Renal cortex interstitium (tissue), 15 donors: ENCODE measurements at places on chromosomes 16 and 17. TPM values are rescaled to one million over a fixed set of nuclear protein-coding genes. Genes with fewer than 3 reads are reported as not detected.

Gene CCDC40
- polyA plus RNA-seq: 21.6 TPM

Gene SSH2
- polyA plus RNA-seq: 16.5 TPM

Gene MOSMO
- 17.7 TPM for polyA plus RNA-seq

Gene TMIGD1
- 0.59 TPM for polyA plus RNA-seq

Gene EFNB3
- 21.5 TPM for polyA plus RNA-seq

Gene NOD2
- 0.37 TPM for polyA plus RNA-seq

Gene ATP2C2
- 0.52 TPM for polyA plus RNA-seq

Gene TMC8
- polyA plus RNA-seq: 1.1 TPM

Gene TPSD1
- polyA plus RNA-seq: not detected

Gene TBCD
- polyA plus RNA-seq: 91.6 TPM

Gene HOXB3
- 258 TPM for polyA plus RNA-seq

Gene TTLL6
- 0.54 TPM for polyA plus RNA-seq

Gene GINS2
- polyA plus RNA-seq: 20.0 TPM

Gene PKMYT1
- polyA plus RNA-seq: 22.4 TPM

DNA sequence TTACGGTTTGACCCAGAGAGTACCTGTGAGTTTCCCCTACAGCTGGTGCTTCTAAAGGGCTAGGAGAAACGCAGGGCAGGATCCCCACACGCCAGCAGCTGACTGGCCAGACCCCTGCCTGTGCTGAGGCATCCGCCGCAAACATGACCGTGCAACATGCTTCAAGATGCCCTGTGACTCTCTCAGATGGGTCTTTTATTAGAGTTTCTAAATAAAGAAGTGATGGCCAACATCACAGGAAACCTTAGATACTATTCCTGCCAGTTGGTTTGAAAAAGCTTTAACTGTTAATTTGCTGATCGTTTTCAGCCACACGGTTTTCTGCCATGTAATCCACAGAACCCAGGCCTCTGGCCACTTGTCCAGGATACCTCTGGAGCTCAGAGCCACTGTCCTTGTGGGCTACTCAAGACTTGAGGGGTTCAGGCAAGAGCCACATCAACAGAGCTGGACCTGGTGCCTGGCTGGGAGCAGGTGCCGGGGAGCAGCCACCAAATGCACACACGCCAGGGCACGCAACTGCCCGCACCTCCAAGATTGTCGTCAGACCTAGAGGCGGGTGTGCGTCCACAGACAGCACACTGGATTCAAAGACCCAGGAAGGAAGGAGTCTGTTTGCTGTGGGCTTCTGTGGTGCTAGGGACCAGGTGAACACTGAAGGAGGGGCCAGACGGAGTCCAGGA lies 118.4 kb downstream of the ZNF778 start:
- DNase-seq: no peak

GRCh38 chr17:43640491-43641252 lies 21.1 kb downstream of the MEOX1 start:
- DNase-seq: no peak

DNA sequence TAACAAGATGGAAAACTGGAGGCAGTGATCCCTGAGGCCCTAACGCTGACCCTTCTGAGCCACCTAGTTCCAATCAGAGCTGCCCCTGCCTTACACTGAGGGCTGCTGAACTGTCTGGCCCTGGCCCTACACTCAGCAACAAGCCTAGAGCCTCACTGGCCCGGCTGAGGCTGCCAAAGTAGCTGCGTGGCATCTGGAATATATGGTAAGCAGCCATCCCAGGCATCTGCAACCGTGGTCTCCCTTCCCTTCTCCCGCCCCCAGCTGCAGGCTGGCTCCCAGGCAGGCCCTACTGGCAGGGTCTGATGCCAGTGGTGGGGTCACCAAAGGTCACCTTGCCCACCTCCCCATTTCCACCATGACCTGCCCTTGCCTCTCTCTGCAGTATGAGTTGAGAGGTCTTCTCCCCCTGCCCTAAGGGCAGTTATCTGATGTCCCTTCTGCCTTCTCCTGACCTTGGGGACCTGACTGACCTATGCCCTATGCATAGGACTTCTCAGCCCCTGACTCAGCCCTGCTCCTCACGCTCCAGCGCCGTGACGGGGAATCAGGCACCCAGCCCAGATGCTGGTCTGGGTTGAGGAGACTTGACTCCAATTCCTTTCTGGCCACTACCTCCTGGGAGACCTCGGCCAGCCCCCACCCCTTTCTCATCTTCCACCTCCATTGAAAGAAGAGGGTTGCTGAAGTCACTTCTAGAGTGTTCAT lies 45.3 kb downstream of the CPNE2 start:
- DNase-seq: no peak

GRCh38 chr16:1332618-1333148 lies 762 bp upstream of the BAIAP3 start:
- DNase-seq: no peak

DNA sequence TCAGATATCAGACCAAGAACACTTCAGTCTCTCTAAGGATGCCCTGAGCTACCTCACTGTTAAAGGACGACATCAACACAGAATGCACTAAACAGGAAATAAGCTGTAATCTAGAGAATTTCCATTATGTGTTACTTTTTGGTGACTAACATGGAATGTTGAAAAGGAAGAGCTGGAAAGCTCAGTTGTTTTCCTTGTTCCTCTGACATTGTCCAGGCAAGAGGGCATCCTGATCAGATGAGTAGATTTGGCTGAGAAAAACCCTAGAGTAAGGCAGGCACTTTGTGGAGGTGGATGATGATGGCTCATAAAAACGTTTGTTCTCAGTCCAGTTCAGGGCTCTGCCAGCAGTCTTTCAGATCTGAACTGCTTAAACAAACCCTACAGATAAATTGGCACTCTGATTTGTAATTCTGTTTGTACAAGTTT lies 34.0 kb downstream of the DGKE start:
- DNase-seq: no peak

- no peak for DNase-seq
Measured at GRCh38 chr16:21277045-21277926, 804 bp downstream of the CRYM start.

- DNase-seq: no peak
Measured at GRCh38 chr16:81632392-81633146, 146.5 kb upstream of the PLCG2 start.

DNA sequence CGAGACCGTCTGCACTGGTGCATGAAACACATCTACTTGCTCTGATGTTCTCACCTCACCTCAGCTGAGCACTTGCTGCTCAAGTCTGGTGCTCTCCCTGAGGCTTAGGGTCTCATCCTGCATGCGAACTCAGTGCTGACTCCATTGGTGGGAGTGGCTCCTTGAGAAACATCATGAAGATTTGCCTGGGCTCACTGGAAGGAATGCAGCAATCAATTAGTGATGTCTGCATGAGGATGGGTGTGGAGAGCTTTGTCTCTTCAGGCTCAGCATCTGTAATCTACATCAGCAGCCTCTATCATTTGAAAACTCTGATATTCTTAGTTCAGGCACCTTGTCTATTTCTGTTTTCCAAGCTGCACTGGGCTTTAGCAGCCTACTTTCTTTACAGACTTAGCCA lies 204.4 kb downstream of the IRF8 start:
- DNase-seq: no peak

GRCh38 chr16:48234630-48235029 lies 9.5 kb upstream of the LONP2 start:
- no peak for DNase-seq

DNA sequence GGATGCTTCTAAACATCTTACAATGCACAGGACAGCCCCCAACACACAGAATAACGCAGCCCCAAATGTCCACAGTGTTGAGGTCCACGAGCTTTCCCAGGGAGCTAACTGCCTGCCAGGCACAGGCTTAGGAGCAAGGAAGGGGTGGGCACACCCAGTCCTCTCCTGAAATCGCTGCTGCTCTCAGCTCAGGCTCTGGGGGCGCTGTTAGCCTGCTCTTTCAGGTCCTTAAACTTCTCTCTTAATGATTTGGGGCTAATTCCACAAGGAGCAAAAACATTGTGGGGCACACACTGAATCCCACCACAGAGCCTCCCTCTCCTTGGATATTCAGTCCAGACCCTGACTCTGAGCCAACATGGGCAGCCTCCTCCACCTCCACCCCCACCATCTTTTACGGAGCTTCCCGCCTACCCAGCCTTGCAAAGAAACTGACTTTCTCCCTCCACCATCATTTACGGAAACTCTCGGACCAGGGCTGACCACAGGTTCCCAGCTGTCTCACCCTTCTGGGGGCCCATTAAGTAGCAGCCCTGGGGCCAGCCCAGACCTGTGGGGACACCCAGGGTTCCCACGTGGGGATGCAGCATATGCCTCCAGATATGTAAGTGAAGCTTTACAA lies 1.1 kb downstream of the CD300H start:
- DNase-seq: no peak

- DNase-seq: peak; percentile 87
Measured at GRCh38 chr17:40559954-40560591, 5.2 kb downstream of the CCR7 start.

- no peak for DNase-seq
Measured at GRCh38 chr17:1800240-1800639, 29.5 kb downstream of the SMYD4 start.

GRCh38 chr17:48795444-48796162 lies 21.4 kb downstream of the TTLL6 start:
- DNase-seq: peak; percentile 64

- no peak for DNase-seq
Measured at GRCh38 chr16:78217276-78217675, 117.8 kb downstream of the WWOX start.

DNA sequence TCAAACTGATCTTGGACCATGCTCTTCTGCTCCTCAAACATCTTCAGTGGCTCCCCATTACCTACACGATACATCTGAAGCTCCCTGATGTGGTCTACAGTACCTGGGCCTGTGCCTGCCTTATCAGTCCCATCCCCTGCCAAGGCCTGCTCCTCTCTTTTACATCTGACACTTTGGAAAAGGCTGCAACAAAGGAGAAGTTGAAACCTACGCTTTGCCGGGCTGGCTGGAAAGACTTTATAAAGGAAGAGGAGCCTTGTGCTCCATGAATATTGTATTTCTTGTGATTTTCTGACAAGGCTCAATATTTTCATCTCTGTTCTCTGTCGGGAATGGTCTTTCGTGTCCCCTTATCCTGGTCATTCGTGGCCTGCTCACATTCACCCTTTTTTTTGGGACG lies 132.5 kb downstream of the XYLT1 start:
- DNase-seq: no peak

- DNase-seq: no peak
Measured at GRCh38 chr16:12543700-12544476, 259.8 kb downstream of the CPPED1 start.
